ENCODE measurements at places on chromosomes 12 and 14. TPM values are rescaled to one million over a fixed set of nuclear protein-coding genes. Genes with fewer than 3 reads are reported as not detected.

NPFF gene
- 0.65 TPM for polyA plus RNA-seq

- no peak for DNase-seq
Measured at GRCh38 chr12:26535826-26536225, 297.2 kb downstream of the ITPR2 start.

DNA sequence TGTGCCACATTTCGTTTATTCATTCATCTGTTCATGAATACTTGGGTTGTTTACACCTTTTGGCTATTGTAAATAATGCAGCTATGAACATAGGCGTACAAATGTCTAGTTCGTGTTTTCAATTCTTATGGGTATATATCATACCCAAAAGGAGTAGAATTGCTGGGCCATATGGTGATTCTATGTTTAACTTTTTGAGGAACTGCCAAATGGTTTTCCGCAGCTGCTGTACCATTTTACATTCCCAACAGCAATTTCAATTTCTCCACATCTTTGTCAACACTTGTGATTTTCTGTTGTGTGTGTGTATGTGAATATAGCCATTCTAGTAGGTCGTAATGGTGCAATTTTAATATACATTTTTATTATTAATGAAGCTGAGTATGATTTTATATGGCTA is 326.2 kb downstream of the ETNK1 start:
- no peak for DNase-seq

SLC24A4 gene
- 0.44 TPM for polyA plus RNA-seq

DNA sequence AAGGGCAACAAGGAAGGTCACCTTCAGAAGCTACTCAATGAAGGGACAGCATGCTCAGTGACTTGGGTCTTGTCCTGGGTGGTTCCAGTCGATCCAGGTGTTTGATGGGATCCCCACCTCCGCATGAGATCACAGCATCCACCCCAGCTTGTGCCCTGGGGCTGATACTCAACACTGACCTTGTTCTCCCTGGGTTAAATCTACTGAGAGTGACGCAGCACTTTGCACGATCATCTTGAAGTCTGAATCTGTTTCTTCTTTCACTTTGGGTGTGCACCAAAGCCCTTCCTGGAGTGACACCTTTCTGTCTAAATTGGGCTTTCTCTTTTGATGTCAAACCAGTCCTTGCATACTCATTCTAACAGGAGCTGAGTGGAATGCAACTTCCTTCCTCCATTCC is 13.8 kb downstream of the NOS1 start:
- no peak for DNase-seq

- no peak for DNase-seq
Measured at GRCh38 chr12:96864335-96864734, 42.7 kb upstream of the NEDD1 start.

DNA sequence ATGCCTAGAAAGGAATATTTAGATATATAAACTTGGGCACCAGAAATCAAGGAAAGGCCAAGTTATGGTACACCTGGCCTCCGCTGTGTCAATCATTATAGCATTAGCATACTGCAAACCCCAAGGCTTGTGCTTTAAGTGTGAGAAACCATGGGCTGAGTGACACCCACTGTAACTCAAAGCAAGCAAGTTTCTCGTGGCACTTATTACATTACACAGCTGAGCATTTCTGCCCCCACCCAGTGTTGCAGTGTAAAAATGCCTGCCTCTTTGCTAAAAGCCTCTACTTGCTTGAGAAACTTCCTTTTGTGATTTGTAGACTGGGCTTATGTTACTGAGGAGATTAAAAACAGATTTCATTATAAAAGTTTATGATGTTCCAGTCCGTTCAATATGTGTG is 122.0 kb downstream of the TGFB3 start:
- DNase-seq: no peak

- no peak for DNase-seq
Measured at GRCh38 chr14:67513631-67514108, 19.4 kb upstream of the PLEKHH1 start.

DNA sequence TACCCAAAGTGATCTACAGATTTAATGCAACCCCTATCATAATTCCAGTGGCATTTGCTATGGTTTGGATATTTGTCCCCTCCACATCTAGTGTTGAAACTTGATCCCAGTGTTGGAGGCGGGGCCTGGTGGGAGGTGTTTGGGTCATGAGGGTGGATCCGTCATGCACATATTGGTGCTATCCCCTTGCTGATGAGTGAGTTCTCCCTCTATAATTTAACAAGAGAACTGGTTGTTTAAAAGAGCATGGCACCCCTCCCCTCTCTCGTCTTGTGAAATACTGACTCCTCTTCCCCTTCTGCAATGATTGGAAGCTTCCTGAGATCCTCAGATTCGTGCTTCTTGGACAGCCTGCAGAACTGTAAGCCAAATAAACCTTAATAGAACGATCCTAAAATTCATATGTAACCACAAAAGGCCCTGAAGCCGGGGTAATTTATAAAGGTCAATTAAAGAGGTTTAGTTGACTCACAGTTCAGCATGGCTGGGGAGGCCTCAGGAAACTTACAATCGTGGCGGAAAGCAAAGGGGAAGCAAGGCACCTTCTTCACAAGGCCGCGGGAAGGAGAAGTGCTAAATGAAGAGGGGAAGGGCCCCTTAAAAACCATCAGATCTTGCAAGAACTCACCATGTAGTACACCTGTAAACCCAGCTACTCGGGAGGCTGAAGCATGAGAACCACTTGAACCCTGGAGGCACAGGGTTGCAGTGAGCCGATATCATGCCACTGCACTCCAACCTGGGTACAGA is 41.2 kb downstream of the SLC39A9 start:
- DNase-seq: no peak

DNA sequence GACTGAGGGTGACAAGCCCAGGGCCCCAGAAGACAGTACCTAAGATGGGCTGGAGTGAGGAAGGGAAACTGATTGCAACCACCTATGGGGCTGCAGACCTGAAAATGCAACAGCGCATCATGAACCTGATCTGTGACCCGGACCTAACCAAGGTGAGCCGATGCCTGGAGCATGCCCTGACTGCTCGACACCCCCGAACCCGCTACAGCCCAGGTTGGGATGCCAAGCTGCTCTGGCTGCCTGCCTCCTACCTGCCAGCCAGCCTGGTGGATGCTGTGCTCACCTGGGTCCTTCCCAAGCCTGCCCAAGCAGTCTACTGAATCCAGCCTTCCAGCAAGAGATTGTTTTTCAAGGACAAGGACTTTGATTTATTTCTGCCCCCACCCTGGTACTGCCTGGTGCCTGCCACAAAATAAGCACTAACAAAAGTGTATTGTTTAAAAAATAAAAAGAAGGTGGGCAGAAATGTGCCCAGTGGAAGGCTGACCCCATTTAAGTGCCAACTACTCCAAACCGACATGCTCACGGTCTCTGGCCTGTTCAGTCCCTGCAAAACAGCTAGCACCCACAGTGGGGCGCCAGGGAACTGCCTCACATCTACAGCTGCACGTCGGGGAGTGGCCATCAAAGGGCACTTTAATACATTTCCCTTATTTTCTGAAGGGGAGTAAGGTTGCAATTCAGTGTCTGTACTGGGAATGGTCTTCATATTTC is 4.2 kb downstream of the RDH5 start:
- no peak for DNase-seq

VWF gene
- polyA plus RNA-seq: 159 TPM

GRCh38 chr12:84508851-84509260 is 403.7 kb downstream of the SLC6A15 start:
- DNase-seq: peak; percentile 13

KRT71 gene
- polyA plus RNA-seq: 0.10 TPM

DNA sequence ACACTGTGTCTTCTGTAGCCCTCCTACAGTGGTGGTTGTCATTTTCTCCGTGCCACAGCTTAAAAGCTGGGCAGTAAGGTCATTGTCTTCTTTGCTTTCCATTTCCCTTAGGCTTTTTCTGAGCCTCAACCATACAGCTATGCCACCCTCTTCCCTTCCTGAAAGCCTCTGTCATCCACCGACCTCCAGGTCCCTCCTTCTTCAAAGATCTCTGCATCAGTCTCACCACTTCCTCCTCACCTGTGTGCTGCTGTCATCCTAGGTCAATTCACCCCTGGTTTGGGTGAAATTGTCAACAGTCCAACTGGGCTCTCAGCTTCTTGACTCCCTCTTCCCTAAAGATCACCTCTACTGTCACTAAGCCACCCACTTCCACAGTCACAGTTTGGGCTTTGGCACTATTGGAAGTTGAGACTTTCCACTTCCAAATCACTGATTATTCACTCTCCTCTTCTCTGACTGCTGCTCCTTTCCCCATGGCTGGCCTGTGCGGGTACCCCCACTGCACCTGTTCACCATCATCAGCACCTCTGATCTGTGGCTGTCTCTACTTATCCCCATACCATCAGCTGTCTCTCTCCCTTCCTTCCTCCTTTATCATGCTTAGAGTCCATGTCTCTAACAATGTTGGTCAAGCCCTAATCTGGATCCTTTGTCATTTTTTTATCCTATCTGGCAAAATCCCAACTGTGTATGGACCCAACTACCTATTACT is 15.5 kb upstream of the TSPAN9 start:
- DNase-seq: no peak

- no peak for DNase-seq
Measured at GRCh38 chr14:76929927-76930326, 98.6 kb downstream of the IRF2BPL start.

- no peak for DNase-seq
Measured at GRCh38 chr14:60970146-60970545, 10.7 kb downstream of the TRMT5 start.

LRRC43 gene
- 2.5 TPM for polyA plus RNA-seq

GRCh38 chr12:56282579-56282978 is 15.8 kb downstream of the COQ10A start:
- no peak for DNase-seq

ULK1 gene
- 38.7 TPM for polyA plus RNA-seq

NDRG2 gene
- 131 TPM for polyA plus RNA-seq

TCL1B gene
- not detected for polyA plus RNA-seq

DNA sequence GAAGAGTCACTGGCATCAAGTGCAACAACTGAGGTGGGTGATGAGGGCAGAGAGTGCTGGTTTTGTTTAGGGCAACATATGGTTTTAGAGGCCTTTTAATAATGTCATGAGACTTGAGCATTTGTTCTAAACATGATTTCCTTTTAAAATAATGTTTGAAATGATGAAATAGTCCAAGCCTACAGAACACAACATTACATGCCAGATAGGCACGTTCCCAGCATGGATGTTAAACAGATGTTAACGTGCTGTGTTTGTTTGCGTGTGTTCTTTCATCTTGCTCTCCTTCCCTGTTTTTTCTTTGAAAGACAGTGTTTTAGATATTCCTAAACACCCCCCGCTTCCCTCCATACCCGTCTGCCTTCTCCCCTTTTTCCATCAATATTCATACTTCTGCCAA is 82.3 kb downstream of the RGS6 start:
- DNase-seq: no peak

GRCh38 chr14:73613046-73613383 is 698 bp downstream of the ACOT6 start:
- DNase-seq: no peak

ADAM20 gene
- 0.21 TPM for polyA plus RNA-seq

DNA sequence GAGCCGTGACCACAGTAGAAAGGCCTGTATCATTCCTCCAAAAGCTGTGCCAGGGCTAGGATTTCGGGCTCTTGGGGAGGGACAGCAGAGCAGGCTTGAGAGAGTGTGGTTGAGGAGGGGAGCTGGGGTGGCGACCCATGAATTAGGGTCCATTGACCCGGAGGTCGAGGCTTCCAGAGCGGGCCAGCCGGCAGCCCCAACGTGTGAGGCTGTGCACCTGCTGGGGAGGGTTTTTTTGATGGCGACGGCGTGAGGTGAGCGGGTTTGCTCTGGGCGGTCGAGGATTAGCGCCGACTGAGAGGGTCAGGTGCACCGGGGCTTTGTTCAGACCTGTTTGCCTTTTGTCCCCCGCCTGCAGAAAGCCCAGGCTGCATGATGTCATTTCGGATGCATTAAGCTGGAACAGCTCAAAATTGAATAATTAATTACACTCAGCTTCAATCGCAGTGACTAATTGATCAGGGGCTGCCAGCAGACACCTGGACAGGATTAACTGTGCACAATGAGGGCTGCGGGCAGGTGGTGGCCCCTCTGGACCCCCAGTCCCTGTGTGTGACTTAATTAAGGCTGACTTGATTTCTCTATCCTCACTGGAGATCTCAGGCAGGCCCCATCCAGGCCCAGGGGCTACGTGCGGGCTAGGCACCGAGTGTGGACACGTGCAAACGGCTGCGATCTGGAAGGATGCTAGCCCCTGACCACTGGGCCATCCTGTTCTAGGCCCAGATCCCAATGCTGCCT is 42.1 kb upstream of the MEG3 start:
- no peak for DNase-seq

DNA sequence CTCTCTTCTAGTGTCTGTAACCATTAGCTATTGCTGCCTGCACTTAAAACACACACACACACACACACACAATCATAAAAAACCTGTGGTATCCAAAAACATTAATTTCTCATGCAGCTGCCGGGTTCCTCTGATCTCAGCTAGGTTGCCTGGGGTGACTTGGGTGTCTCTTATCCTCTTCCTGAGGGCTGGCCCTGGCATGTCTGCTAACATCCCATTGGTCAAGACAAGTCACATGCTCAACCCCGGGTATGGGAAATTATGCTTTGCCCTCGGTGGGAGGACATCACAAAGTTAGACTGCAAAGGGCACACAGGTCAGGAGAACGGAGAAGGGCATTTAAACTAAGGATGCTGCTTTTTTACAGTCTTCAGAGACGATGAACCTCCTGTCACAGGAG is 55.7 kb downstream of the TRPV4 start:
- no peak for DNase-seq

- DNase-seq: no peak
Measured at GRCh38 chr12:91273560-91273959, 90.9 kb upstream of the DCN start.

PROX2 gene
- 2.0 TPM for polyA plus RNA-seq

DNA sequence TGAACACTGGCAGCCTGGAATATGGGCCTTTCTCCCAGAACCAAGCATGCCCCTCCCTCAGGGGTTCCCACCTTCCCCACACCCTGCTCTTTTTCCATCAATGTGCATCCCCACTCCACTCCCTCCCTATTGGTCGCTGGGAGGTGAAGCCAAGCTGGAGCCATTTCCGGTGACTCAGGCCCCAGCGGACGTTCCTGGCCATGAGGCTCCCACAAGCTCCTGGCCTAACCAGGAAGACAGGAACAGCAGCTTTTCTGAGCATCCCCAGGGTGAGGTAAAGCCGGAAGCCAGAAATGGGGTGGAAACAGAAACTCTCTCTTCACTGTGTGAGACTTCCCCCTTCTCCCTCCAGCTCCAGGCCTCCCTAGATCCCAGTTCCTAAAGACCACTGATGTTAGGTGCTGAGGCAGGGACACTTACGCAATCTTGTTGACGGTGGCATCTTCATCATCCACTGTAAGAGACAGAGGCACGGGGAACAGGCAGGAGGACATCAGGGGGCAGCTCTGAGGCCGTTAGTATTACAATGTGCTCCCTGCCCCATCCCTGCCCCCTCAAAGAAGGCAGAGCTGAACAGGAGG is 5.1 kb downstream of the LMBR1L start:
- DNase-seq: no peak

- DNase-seq: no peak
Measured at GRCh38 chr14:51207621-51208020, 32.4 kb upstream of the TMX1 start.

MIPOL1 gene
- polyA plus RNA-seq: 12.3 TPM

- peak; percentile 76 for DNase-seq
Measured at GRCh38 chr14:54566410-54567223, at the start of gene SAMD4A. Gene SAMD4A (plus strand): TSS chr14:54567128. CDS start chr14:54567917, 789 bp downstream.

All from left lung (tissue), 14 donors.